Activated CD4-positive, CD25-positive, alpha-beta regulatory T cell treated with anti-CD3 and anti-CD28 coated beads, Interleukin-2, amount 50 U/mL, for 24 hours (primary cell): ENCODE measurements at places on chromosomes 5 and 9.

- no peak for ATAC-seq
Measured at GRCh38 chr5:138514021-138514420, 29.0 kb downstream of the ETF1 start.

DNA sequence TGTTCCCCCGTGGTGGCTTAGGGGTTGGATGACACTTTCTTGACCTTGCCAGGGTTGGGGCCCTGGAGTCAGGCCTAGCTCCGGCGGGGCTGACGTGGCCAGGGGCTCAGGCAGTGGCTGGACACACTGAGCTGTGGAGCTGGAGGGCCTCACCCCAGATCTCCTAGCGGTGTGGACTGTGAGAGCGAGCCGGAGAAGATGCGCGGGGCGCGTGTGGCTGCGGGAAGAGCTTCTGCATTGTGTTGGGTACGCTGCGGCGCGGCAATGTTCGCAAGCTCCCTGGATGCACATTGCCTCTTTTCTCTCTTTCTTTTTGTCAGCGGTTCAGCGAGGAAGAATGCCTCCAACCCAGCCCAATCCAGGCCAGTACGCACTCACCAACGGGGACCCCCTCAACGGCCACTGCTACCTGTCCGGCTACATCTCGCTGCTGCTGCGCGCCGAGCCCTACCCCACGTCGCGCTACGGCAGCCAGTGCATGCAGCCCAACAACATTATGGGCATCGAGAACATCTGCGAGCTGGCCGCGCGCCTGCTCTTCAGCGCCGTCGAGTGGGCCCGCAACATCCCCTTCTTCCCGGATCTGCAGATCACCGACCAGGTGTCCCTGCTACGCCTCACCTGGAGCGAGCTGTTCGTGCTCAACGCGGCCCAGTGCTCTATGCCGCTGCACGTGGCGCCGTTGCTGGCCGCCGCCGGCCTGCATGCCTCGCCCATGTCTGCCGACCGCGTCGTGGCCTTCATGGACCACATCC lies 4.8 kb downstream of the NR2F1 start:
- no peak for ATAC-seq

GRCh38 chr5:56818450-56819037 lies 3.2 kb downstream of the MAP3K1 start:
- ATAC-seq: no peak

DNA sequence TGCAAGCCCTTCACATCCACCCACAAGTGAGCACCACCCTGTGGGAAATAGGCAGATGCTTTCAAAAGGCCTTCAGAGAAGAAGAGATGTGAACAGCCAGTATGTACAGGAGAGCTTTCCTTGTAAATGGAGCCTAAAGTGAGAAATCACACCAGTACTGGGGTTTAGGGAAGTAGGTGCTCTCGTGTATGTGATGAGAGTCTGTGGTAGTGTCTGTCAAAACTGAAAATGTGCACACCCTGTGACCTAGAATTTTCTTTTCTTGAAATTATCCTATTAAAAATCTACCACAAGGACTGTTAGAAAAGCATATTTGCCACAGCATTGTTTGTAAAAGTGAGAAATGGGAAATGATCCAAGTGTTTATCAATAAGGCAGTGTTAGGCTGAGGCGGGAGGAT lies 16.6 kb downstream of the OTULINL start:
- ATAC-seq: no peak

GRCh38 chr5:130652176-130652575 lies 512.9 kb downstream of the HINT1 start:
- no peak for ATAC-seq

GRCh38 chr5:31702712-31703111 lies 63.8 kb downstream of the PDZD2 start:
- no peak for ATAC-seq

DNA sequence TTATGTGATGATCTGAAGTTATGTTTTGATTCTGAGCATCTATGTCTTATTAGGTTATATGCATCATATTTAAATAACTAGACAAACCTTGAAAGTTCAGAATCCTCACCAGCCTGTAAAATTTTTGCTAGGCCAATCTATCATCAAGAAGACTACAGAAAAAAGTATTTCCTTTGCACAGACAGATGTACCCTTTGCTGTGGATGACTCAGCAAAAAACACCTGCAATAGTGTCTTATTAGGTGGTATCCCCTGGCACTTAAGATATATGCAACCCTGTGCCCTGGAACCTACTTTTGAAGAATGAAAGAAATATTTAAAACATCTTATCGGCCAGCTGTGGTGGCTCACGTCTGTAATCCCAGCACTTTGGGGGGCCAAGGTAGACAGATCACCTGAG lies 130.6 kb downstream of the SLF1 start:
- ATAC-seq: no peak

- peak; percentile 36 for ATAC-seq
Measured at GRCh38 chr5:57302643-57303042, 128.8 kb downstream of the GPBP1 start.

GRCh38 chr9:99040911-99041582 lies 63.9 kb upstream of the TGFBR1 start:
- ATAC-seq: no peak

- ATAC-seq: no peak
Measured at GRCh38 chr9:74935008-74935407, 17.7 kb downstream of the C9orf40 start.

DNA sequence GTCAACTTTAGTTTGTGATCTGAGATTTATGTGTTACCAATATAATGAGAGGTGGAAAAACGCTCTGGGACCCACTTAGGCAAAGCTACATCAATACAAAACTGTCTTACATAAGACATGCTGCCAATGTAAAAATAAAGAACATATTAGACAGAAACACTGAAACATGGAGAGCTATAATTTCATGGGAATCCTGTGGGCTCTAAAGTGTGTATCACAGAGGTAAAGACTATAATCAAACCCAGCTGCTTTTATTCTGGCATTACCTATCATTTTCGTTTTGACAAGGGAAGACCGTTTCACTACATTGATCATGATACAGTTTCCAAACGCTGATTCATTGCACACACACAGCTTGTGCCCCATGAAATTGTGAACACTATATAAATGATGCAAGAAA lies 400.5 kb upstream of the TUSC1 start:
- ATAC-seq: no peak

- no peak for ATAC-seq
Measured at GRCh38 chr5:9156282-9156681, 389.6 kb downstream of the SEMA5A start.

- no peak for ATAC-seq
Measured at GRCh38 chr5:107500347-107500746, 170.4 kb downstream of the EFNA5 start.

DNA sequence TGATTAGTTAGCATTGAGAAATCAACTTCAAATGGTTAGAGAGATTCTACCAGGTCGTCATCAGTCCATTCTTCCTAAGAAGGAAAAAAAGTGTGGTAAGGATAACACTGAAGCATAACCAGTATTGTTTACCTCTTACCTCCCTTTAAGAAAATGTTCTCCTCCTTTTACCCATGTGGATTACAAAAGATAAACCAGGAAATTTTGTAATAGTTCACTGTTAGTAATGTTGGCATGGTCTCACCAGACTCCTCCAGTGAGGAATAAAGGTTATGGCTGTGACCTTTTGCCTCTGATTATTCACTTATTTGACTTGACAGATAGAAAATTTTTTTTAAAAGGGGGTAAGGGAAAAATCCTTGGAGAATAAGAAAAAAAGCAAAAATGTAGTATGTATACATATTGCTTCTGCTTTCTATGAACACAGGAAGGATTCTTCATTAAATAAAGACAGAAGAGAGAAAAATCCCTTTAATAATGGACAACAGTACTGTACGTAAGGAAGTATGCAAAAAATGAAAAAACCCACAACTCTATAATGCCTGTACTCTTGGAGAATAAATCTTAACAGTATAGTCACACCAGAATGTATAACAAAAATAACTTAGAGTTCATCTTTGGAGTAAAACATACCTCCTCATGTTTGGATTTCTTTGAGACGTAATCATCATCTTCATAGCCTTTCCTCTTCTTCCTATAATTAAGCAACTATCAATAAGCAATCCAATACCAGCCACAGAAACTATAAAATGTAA lies 18.1 kb downstream of the CCNH start:
- no peak for ATAC-seq

GRCh38 chr9:129033216-129033615 lies 3.2 kb upstream of the MIGA2 start:
- ATAC-seq: no peak

DNA sequence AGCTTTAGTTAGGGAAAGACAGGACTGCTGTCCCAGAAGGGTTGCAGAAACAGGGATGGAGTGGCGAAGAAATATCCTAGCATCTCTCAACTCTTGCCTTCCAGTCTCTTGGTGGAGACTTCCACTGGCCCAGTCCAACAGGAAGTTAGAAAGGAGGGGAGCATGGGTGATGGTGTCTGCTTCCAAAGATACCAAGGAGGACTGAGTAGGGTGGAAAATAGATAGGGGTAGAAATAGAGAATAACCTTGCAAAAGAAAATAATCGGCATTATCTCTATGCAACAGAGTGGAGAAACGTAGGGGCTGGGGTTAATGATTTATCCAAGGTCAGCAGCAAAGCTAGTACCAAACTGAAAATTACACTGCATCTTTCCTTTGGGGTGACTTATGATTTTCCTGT lies 242.3 kb downstream of the PSAT1 start:
- ATAC-seq: no peak

DNA sequence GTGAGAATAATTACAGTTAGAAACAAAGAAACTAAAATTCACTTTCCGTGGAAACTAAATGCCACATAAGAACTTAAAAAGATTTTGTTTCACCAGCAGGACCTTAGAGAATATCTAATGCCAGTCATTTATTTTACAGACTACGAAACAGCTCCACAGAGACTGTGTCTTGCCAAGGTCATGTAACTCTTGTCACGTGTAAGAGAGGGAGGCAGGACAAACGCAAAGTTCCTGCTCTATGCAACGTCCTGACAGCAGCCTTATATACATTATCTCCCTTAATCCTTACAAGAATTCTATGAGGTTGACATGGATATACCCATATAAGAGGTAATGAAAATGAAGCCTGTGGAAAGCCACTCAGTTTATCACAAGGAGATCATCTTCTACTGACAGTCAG lies 39.4 kb downstream of the CTNNAL1 start:
- no peak for ATAC-seq

DNA sequence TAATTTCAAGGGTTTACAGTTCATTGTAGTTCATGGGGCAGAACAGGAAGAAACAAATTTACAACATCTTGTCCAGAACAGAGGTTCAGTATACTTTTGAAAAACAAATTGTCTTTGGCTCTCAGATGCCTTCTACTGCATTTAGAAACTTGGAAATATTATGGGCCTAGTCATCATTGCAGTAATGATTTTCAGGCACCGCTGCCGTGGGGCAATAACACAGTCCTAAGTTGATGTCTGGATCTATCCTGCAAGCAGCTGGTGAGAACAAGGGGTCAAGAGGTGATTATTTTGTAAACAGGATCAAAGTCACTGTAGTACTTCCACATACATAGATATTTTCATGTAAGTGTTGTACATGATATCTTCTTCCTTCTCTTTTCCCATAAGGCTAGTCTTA lies 82.5 kb upstream of the CAST start:
- no peak for ATAC-seq

DNA sequence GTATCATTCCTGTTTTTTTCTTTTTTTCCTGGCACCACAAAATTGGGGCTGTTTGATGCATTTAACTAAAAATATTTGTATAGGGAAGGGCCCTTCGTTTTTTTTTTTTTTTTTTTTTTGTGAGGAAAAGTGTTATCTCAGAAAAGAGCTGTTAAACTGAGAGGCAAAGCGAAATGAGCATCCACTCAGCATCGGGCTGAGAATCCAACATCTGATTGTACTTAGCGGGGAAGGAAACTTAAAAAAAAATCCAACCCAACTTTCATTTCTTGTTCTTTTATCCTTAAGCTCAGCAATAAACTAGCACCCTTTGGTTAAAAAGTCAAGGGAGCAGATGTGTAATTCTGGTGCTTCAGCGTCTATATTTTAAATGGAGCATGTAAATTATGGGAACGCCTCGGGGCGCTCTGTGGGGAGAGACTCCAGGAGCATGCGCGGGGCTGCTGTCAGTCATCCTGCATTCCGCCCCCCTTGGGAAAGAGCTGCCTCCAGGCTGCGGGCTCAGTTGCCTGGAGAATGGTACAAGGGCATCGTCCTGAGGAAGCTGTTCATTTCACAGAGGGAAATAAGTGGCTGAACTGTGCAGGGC lies 33.3 kb downstream of the DMRT2 start:
- ATAC-seq: no peak

DNA sequence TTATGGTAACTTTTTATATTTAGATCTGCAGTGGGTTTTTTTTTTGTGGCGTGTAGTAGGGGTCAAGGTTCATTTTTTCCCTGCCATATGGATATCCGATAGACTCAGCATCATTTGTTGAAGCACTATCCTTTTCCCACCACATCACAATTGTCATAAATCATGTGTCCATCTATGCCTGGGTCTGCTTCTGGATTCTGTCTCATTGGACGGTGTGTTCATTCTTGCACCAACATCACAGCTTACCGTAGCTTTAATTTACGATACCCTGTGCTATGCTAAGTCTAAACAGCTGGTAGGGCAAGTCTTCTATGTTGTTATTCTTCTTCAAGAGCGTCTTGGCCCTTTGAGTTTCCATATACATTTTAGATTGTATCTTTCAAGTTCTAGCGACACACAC lies 175.0 kb downstream of the RGS3 start:
- no peak for ATAC-seq

- no peak for ATAC-seq
Measured at GRCh38 chr5:124704594-124705284, 41.7 kb downstream of the ZNF608 start.

- no peak for ATAC-seq
Measured at GRCh38 chr9:29220596-29221251, 1647.4 kb upstream of the C9orf72 start.

- ATAC-seq: no peak
Measured at GRCh38 chr5:108102463-108102862, 279.4 kb downstream of the FBXL17 start.

DNA sequence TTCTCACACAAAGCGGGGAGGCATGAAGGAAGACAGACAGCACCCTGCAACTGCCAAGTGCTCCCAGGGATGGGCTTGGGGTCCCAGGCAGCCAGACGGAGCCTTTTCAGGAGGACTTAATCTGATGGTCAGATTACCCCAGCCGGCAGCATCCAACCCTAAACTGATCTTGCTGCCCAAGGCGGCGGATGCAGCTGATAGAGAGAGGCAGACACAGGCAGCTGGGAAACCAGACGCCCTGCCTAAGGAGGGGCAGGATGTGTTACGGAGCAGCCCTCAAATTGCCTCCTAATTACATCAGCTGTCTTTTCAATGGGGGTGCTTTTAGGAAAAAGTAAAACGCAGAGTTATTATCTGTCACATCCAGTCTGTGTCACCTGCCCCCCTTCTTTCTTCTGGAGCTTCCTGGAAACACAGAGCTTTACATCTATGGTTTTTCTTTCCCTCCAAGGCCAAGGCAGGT lies 190.9 kb upstream of the PANK3 start:
- ATAC-seq: no peak

- ATAC-seq: no peak
Measured at GRCh38 chr5:154732212-154732611, 23.0 kb upstream of the LARP1 start.
